ENCODE measurements at places on chromosomes 13 and 19.
A peak's percentile ranks its signal among the peaks of the same experiment; 100 is the strongest.

DNA sequence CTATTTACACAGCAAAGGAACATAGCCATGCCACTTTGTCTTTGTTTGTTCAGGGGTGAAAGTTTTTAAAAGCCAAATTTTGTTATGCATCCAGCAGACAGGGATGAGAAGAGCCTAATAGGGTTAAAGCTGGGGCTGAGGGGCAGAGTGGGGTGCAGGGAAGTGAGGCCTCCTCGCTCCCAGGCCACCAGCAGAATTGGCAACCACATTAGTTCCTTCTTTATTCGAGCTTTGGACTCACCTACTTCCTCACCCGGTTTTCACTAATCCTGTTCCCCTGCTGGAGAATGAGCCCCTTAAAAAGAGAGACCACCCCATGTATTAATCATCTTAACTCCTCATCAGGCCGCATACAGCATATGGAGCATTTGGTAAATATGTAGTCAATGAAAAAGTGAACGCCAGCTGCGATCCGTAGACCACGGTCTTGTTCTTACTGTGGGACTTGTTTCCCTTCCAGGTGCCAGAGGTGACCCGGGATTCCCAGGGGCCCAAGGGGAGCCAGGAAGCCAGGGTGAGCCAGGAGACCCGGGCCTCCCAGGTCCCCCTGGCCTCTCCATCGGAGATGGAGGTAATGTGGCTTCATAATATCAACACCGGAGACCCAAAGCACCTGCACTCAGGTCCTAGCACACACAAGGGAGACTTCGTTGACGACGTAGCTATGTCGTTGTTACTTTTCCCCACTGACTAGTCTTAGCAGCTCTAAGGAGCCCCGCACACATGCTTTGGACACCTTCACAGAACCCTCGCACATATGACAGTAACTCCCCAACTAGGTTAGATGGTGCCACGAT, 112.1 kb downstream of the RAB20 start:
- DNase-seq = no peak

DNA sequence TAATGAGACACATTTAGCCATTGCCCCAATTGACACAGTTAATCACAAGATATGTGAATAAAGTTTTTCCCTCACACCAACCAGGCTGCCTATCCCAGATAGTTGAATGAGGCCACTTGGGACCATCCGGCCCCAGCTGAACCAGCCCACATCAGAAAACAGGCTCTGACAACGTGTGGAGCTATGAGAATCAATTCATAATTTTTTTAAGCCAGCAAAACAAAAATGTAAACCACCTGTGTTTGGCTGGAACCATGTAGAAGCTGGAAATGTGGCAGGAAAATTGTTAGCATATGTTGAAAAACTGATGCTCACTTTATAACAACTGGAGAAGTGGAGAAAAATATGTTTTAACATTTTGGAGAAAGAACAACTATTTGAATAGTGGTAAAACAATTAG, 1161.3 kb downstream of the SLITRK1 start:
- DNase-seq = no peak

GRCh38 chr13:87131611-87132010, 539.6 kb upstream of the SLITRK5 start:
- no peak for DNase-seq

- no peak for DNase-seq
These were observed 7.9 kb downstream of the DCAF15 start for GRCh38 chr19:13959962-13960862.

GRCh38 chr19:54462655-54463530, 685 bp downstream of the LENG9 start:
- peak; percentile 46 for DNase-seq

DNA sequence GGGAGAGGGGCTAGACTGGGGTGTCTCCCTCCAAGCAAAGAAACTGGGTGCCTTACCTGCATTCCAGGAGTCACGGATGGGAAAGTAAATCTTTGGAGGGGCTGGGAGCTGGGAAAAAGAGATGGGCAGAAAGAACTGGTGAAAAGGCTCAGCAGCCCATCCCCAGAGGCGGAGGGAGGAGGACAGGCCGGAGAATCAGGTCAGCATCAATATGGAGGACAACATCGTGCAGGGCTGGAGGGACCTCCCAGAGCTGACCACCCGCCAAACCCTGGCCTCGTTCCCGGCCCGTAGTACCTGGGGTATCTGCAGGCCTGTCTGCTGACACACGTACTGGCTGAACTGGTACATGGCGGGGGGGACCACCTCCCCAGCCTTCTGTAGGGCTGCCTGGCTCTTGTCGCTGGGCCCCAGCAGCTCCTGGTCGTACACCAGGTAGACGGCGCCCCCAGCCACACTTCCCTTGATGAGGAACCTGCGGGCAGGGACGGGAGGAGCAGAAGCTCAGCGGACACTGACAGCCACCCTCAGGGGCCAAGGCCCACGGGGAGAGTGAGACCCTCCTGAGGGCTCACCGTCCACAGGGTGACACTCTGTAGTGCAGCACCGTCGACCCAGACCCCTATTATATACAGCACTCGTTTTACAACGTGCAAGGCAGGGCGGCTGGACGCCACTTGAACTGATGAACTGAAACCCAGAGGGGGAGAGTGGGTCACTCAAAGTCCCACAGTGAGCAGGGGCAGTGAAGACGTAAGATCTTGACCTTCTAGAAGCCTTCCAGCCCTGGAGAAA, 830 bp downstream of the MICOS13 start:
- no peak for DNase-seq

GRCh38 chr13:33123066-33123859, 107.0 kb downstream of the KL start:
- DNase-seq = no peak

DNA sequence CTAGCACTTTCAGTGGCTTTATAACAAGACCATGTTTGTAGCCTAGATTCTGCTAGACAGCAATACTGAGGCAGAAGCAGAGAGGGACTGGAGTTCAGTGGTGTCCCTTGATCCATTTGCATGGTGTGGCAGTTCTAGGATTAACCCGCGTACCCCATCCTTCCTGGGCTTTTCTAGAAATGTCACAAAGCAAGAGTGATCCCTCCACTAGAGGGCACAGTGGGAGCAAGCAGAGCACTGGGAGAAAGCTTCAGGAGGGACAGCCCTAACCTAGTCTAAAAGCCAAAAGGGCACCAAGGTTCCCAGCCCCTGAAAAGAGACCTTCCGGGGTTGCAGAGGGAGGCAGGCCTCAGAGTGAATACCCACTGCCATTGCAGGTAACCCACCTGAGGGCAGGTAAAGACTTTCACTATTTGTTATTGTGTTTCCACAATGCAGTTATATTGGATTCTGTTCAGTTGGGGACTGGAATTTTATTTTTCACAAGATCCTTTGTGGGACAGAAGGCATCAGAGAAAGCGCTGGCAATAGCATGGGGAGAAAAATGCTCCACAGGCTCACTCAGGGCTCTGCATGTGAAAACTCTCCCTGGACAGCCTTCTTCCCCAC, 170.6 kb downstream of the FLT1 start:
- DNase-seq = peak; percentile 36

GRCh38 chr19:46639358-46640182, 3.6 kb upstream of the GNG8 start:
- no peak for DNase-seq

GRCh38 chr13:60887711-60888110, 490.7 kb downstream of the TDRD3 start:
- DNase-seq = no peak

GRCh38 chr13:79306650-79307049, 99.4 kb downstream of the RBM26 start:
- no peak for DNase-seq

GRCh38 chr19:5048091-5048726, 79.3 kb downstream of the KDM4B start:
- DNase-seq = peak; percentile 52

- DNase-seq = no peak
These were observed 7.4 kb upstream of the CLEC4G start for GRCh38 chr19:7739211-7739755.

- DNase-seq = no peak
These were observed 2.4 kb downstream of the SETDB2 start for GRCh38 chr13:49446473-49446872.

GRCh38 chr13:78650717-78651083, 8.3 kb downstream of the OBI1 start:
- DNase-seq = no peak

GRCh38 chr19:55304279-55304978, 20.6 kb downstream of the BRSK1 start:
- DNase-seq = peak; percentile 24
